Head of caudate nucleus (tissue), 42 donors: ENCODE measurements at places on chromosomes 12 and 14.

GRCh38 chr14:81801921-81802320 is 268.3 kb upstream of the SEL1L start:
- DNase-seq, result no peak

GRCh38 chr12:68803948-68804656 is 3.9 kb upstream of the MDM2 start:
- no peak for DNase-seq

GRCh38 chr14:94945615-94946014 is 175.7 kb upstream of the GSC start:
- no peak for DNase-seq

DNA sequence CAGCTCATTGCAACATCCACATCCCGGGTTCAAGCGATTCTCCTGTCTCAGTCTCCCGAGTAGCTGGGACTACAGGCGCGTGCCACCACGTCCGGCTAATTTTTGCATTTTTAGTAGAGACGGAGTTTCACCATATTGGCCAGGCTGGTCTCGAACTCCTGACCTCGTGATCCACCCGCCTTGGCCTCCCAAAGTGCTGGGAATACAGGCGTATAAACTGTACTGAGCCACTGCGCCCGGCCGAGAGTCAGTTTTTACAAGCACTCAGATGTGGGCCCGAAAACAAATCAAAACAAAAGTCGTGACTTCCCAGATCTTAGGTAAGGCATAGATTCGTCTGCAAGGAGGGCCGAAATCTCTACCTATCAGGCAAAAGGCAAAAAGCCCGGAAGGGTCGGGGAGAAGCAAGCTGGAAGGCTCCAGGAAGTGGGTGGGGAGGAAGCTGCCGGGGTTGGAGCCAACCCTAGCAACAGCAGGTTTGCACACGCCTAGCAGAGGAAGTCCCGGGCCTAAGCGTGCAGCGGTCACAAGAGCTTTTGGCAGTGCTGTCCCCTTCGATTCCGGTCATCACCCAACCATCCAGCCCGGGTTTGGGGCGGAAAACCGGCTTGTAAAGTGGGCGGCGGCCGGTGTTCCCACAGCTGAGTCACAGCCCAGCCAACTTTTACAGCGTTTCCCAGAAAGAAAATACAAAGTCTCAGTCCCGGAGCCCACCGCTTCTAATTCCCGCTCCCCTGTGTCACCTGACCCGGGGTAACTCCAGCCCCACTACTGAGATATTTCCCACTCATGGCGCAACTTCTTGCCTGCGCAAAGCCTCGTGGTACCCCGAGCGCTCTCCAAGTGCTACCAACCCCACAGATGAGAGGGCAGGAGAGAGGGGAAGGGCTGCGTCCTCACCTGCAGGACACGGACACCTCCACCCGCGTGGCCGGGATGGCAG is 583 bp downstream of the CPNE8 start:
- DNase-seq, result peak; percentile 39
